CMK (cell line): ENCODE measurements at places on chromosomes 5 and 9.

DNA sequence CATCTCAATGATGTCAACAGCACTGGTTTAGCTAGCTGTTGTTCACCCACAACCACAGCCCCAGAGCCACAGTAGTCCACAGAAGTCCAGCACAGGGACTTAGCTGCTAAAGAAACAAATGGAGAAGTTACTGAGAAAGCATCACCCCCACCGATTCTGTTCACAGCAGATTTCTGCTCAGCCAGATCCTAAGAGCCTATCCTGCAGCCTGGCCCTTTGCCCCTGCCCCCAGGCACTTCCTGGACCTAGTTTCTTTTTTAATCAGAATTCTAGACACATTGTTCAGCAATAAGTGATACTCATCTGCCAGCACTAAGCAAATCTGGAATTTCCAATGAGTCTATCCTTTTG lies 7.4 kb downstream of the B4GALT1 start:
- DNase-seq: no peak

DNA sequence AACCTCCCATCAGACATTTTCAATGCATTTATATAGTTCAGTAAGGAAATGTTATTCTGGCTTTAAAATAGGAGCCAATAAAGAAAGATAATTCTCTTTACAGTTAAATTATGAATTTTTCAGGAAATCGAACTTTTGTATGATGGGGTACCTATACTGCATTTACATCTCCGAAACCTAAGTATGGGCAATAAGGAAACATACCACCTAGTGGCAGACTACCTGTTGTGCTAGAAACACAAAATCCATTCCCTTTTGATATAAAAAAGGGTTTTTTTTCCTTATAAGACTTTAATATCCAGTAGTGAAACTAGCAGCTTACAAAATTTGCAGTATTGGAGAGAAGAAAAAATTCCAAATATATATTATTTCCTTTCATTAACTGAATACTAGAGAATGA lies 21.3 kb upstream of the VLDLR start:
- DNase-seq: no peak

DNA sequence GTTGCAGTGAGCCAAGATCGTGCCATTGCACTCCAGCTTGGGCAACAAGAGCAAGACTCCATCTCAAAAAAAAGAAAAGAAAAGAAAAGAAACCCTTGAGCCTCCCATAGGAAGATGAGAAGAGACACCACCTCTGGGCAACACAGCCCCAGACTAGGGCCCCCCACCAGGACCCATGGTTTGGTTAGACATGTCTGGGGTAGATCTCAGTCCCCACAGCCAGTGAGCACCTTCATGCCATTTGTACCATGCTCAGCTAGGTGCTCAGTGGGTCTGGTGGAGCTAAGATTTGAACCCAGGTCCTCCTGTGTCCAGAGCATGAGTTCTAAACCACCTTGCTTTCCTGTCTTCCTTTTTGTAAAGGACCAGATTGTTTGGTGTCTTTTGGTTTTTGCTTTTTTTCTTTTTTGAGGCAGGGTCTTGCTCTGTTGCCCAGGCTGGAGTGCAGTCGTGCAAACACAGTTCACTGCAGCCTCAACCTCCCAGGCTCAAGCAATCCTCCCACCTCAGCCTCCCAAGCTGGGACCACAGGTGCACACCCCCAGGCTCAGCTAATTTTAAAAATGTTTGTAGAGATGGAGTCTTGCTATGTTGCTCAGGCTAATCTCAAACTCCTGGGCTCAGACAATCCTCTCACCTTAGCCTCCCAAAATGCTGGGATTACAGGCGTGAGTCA lies 11.7 kb downstream of the OLFML2A start:
- DNase-seq: no peak

GRCh38 chr5:6328173-6328572 lies 50.2 kb downstream of the MED10 start:
- peak; percentile 8 for DNase-seq

DNA sequence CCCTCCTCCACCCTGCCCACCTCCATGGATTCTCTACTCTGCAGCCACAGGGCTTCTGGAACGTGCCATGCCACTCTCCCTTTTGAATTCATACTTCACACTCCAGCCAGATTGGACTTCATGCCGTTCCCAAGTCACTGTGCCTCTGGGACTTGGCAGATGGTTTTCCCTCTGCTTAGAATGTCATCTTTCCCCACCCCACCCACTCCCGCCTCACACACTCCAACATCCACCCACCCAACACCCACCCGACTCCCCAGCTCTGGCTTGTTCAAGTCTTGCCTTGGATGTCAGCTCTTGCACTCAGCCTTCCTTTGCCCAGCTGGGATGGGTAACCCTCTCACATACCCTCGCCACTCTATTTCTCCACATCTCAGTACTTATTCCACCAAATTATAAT lies 142.1 kb upstream of the DHFR start:
- DNase-seq: no peak

- no peak for DNase-seq
Measured at GRCh38 chr5:120538644-120539043, 74.5 kb downstream of the PRR16 start.

DNA sequence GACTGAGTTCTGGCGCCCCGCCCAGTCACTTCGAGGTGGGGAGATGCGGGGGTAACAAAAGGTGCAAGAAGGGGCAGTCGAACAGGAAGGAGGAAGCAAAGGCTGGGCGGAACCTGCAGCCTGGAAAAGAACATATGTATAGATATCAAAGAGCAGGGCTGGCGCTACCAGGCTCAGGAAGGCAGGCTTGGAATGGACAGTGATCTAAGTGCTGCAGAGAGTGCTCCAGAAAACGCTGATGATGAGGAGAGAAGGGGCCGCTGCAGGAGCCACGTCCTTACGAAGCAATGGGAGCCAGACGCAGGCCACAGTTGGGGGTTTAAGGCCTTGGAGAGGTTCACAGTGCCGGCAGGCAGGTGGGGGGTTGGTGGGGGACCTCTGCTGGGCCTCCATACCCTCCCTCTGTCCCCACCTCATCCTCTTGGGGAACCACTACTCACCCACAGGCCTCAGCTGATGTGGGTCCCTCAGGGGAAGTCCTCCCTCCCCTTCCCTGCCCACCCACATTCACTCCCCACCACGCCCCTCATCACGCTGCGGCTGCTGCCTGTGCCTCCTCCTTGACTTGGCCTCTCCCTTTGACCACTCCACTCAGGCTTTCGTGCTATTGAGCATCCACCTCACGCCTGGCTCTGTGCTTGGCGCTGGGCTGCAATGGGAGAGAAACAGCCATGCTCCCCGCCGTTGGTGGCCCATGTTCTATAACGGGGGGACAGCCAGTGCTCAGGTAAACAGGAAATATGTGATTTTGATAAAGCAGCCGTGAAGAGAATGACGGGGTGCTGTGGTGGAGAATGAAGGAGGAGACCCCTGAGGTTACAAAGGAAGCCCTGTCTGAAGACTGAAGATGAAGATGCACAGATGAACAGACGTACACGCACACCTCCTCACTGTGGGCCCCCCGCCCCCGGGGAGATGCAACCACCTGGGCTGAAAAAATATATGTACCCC lies 40.5 kb upstream of the RPL26L1 start:
- DNase-seq: no peak

- no peak for DNase-seq
Measured at GRCh38 chr5:4005335-4005734, 409.7 kb downstream of the IRX1 start.

GRCh38 chr9:31590091-31590490 lies 794.4 kb upstream of the ACO1 start:
- no peak for DNase-seq

GRCh38 chr5:40141896-40142295 lies 537.8 kb upstream of the PTGER4 start:
- no peak for DNase-seq

DNA sequence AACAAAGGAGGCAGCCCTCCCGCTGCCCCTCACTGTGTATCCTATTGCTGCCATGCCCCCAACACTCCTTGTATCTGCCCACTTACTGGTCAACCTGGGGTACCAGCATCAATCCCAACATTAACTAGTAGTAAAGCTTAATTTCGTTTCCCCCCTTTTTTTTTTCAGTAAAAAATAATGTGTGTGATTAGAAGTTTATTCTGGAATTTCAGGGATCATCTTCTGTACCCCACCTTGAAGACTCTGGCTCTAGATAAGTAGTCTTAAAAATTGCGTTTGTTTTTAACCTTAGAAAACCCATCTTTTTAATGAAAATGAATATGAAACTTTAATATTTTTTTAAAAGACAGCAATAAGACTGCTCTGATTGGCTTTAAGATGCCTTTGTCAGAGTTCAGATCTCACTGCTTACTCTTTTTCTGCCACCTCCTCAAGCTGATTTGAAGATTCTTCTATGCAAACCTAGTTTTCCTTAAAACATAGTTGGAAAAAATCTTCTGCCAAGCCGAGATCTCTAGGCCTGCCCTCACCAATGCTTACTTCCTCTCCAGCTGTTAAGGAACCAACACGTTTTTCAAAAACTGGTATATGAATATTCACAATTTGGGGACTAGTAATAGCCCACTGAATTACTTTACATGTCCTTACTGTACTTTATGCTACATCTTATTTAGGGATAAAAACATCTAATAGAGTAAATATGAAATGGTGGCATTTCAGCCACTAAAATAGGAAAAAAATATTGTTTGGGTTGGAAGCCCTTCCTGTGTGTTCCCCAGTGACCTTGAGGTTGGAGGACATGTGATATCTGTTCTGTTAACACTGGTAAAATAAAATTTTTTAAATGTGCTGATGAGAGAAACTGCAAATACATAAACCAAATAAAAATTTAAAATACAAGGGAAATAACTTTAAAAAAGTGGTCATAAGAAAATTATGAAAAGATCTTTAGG lies 4.0 kb upstream of the RHOBTB3 start:
- no peak for DNase-seq

GRCh38 chr9:4873066-4873465 lies 80.3 kb downstream of the RCL1 start:
- no peak for DNase-seq

GRCh38 chr9:135090547-135090946 lies 3.1 kb downstream of the OLFM1 start:
- no peak for DNase-seq

- DNase-seq: no peak
Measured at GRCh38 chr5:111779260-111779921, 22.4 kb upstream of the NREP start.

DNA sequence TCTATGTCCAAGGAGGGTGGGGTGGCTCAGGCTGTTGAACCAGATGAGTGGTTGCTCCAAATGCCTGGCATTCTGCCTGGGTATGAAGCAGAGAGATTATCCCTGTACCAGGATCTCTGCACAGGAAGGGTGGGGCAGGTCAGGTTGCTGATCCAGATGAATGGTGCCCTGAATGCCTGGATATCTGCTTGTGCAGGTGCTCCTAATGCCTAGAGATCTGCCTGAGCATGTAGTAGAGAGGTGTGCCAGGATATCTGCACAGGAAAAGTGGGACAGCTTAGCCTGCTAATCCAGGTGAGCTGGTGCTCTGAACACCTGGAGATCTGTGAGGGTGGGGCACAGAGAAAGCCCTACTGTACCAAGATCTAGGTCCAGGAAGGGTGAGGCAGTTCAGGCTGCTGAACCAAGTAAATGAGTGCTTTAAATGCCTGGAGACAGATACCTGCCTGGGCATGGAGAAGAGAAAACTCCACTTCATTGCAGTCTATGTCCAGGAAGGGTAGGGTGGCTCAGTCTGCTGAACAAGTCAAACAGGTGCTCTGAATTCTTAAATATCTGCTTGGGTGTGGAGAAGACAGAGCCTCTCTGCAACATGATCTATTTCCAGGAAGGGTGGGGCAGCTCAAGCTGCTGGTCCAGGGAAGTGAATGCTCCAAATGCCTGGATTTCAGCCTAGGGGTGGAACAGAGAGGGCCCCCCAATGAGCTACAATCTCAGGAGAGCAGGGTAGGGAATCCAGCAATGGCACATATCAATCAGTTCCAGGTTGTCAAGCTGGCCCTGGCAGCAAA lies 189.4 kb upstream of the DMRTA1 start:
- DNase-seq: no peak

DNA sequence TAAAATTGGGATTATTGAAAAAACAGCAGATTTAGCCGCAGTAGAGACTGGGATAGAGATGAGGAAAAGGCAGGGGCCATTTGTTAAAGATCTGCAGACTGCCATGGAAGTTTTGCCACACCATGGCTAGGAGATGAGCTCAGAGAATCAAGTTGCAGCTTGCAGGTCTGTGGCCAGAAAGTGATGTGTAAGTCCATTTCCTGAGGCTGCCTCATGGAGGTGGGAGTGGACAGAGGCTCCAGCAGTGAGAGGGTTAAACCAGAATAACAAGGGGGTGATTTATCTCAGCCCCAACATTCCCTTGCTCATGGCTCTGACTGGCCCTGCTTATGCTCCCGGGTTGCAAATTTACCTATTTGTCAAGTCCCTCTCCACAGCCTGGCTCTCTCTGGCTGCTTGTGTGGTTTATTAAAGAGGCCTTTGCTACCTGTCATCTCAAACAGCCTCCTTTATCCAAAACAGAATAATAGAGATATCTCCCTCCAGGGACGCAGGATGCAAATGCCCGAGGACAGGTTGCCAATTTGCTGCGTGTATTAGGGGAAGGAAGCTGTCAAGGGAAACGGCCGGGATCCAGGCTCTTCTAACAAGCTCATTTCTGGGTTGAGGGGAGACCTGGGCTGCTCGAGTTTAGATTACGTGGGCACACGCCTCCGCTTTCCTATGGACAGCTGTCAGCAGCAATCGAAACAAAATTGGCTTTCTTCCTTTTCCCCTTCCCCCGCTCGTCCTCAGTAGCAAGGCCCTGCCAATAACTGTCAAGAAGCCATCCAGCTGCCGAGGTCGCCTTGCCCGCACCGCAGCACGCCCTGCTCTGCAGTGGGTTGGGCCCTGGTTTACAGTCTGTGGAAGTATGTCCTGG lies 72.8 kb upstream of the PITX1 start:
- no peak for DNase-seq

GRCh38 chr5:42990892-42991291 lies 49.2 kb downstream of the ANXA2R start:
- no peak for DNase-seq

DNA sequence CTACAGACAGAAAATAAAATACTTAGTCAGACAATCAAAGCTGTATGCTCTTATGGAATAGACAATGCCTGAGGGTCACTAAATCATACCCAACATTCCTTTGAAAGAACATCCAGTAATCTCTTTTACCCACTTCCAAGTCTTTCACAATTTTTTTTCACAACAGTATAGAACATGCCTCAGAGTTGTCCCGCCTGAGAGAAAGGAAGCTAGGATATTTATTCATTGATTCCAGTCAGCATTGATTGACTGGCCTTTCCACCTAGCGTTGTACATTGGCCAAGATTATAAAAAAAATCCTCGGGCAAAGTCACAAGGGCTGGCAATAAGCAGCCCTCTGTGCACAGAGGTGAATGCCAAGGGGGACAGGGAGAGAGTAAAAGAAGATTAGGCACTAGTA lies 318.1 kb upstream of the PIK3R1 start:
- DNase-seq: no peak

DNA sequence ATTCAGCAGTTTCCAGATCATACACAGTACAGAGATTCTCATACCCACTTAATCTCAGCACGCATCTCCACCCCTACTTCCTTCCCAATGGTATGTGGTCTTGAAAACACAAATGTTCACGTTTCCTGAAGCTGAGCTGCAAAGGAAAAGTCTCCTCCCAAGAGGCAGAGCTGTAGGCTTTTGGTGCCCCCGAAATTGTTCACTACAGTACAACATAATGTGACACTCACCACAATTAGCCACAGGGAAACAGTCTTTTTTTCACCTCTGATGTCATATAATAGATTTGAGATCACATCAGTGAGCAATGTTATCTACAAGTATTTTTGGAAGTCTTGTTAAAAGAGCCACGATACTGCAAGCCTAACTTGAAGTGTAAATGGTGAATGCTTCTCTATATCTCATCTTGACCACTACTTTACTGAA lies 40.2 kb downstream of the NFIB start:
- DNase-seq: no peak

GRCh38 chr5:156481741-156482140 lies 154.8 kb downstream of the SGCD start:
- no peak for DNase-seq
